ENCODE measurements at places on chromosomes 6 and 20. TPM values are rescaled to one million over a fixed set of nuclear protein-coding genes. Genes with fewer than 3 reads are reported as not detected.
A peak's percentile ranks its signal among the peaks of the same experiment; 100 is the strongest.

PHACTR3 gene
- total RNA-seq, result not detected

GRCh38 chr6:51678905-51679620 lies 408.4 kb downstream of the PKHD1 start:
- H3K4me3 ChIP-seq, result no peak overlapping the region
- H3K4me1 ChIP-seq, result no peaks in the 10 kb centered on the region

DNA sequence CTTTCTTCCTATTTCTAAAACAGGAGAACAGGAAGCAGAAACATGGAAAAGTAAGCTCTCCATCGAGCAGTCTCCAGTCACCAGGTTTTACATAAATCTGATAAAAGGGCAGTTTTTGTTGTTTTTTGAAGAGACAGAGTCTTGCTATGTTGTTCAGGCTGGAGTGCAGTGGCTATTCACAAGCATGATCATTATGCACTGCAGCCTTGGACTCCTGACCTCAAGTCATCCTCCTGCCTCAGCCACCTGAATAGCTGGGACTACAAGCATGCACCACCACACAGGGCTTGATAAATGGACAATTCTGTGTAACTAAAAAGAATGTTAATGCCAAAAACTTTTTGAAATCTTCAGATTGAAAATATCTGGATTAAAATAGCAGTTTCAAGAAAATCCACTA lies 23.8 kb downstream of the SAMHD1 start:
- DNase-seq, result no peak
- H3K4me1 ChIP-seq, result peaks cover 30% of the 10 kb centered on the region
- no peak overlapping the region for H3K4me3 ChIP-seq
- H3K27ac ChIP-seq, result no peak overlapping the region
- no peaks in the 10 kb centered on the region for H3K27me3 ChIP-seq
- peaks cover 69% of the 10 kb centered on the region for H3K36me3 ChIP-seq

- H3K27me3 ChIP-seq, result no peaks in the 10 kb centered on the region
- no peak overlapping the region for H3K27ac ChIP-seq
- H3K36me3 ChIP-seq, result no peaks in the 10 kb centered on the region
- H3K4me3 ChIP-seq, result no peak overlapping the region
- DNase-seq, result no peak
Observed at GRCh38 chr6:21455071-21455470, 138.5 kb upstream of the SOX4 start.

DNA sequence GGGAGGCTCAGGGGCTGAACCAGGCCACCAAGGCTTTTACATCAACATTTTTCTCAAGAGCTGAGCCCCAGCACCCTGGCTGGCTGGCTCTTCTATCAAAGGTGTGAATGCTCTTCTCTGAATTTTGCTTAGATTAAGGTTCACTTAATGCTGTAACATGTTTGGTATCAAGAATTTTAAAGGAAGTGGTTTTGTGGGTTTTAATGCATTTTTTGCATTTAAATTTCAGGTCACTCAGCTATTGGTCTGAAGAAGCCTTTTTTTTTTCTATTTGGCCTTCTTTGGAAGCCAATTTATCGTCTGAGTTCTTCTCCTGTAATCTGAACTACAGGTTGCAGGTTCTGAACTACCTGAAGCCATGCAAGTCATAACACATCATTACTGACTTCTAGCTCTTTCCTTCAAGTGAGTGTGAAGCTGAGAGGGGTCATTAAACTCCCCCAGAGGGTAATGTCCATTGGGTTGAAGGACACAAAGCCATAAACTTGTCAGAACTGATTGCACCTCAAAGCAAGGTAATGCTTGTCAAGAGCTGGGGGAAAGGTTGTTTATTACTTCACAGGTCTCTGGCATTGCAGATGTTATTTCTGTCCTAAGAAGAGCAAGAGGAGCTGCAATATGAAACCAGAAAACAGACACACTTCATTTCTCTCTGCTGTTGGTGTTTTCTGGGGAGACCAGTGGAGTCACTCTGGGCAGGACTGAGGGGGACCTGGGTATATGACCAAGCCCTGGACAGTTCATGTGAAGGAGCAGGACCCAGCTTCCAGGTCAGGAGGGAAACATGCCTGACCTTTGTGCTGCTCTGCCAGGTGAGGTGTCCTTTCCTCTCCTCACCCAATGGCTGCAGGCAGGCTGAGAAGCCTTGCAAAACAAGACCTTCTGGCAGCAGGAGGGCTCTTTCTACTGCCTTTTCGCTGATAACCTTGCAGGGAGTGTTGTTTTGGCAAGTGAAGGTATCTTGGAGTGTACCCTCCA lies 26.1 kb upstream of the NEDD9 start:
- peak; percentile 5 for DNase-seq
- no peaks in the 10 kb centered on the region for H3K36me3 ChIP-seq
- peak overlapping the region; percentile 11 for H3K4me3 ChIP-seq
- H3K27ac ChIP-seq, result peak overlapping the region; percentile 6

DNA sequence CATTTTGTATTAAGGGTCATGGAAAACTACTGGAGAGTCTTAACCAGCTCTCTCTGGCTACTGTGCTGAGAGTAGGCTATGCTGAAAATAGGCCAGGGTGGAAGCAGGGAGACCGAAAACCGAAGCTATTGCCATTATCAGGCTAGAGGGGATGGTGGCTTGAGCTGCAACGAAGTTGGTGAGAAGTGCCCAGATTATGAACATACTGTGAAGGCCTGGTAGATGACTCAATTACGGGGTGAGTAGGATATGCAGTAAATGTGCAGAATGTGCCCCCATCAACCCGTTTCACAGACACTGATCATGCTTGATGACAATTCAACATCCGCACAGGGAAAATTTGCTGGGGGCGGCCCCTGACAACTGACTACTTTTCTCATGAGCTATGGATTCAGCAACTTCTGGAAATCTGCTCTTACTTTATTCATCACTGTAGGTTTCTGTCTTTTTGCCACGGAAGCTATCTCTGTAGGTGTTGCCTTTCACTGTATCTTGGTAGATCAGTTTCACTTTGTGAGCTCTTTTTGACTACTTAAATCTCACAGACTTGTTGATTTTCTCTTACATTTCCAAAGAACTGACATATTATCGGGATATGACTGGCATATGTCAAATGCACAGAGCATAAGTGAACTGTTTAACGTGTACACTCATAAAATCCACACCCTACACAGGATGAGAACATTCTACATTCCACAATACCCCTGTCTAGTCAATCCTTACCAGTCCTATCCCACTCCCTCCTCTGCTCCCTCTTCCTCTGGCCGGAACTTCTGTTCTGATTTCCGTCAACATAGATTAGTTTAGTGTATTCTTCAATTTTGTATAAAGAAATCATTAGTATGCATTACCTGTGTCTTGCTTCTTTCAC lies 15.5 kb upstream of the MEP1A start:
- H3K27me3 ChIP-seq, result no peaks in the 10 kb centered on the region
- H3K27ac ChIP-seq, result no peak overlapping the region
- H3K4me3 ChIP-seq, result no peak overlapping the region
- H3K36me3 ChIP-seq, result no peaks in the 10 kb centered on the region
- DNase-seq, result no peak
- H3K4me1 ChIP-seq, result no peaks in the 10 kb centered on the region

All from naive thymus-derived CD4-positive, alpha-beta T cell (primary cell).